ENCODE measurements at places on chromosomes 5 and 9. TPM values are rescaled to one million over a fixed set of nuclear protein-coding genes. Genes with fewer than 3 reads are reported as not detected.
A peak's percentile ranks its signal among the peaks of the same experiment; 100 is the strongest.

Gene FAM221B
- total RNA-seq = not detected

Gene SLC1A1
- total RNA-seq = 19.2 TPM

Gene MAMDC2
- 114 TPM for total RNA-seq

Gene EQTN
- not detected for total RNA-seq

Gene IL33
- 42.1 TPM for total RNA-seq

Gene TLX3
- not detected for total RNA-seq

Gene CCDC171
- total RNA-seq = 45.6 TPM

DNA sequence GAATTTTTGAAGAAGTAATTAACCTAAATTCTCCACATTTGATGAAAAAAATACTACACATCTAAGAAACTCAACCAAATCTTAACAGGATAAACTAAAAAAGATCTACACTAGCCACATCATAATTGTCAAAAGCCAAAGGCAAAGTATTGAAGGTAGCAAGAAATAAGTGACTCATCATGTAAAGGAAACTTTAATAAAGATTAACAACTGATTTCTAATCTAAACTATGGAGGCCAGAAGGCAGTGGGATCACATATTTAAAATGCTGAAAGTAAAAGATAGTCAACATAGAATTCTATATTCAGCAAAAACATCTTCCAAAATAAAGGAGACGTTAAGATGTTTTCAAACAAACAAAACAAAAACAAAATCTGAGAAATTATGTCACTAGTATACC, 2002.9 kb downstream of the MAT2B start:
- H3K36me3 ChIP-seq = no peaks in the 10 kb centered on the region
- no peaks in the 10 kb centered on the region for H3K27me3 ChIP-seq
- no peak overlapping the region for H3K4me3 ChIP-seq
- no peak overlapping the region for H3K27ac ChIP-seq
- H3K4me1 ChIP-seq = no peaks in the 10 kb centered on the region
- no peak for DNase-seq

DNA sequence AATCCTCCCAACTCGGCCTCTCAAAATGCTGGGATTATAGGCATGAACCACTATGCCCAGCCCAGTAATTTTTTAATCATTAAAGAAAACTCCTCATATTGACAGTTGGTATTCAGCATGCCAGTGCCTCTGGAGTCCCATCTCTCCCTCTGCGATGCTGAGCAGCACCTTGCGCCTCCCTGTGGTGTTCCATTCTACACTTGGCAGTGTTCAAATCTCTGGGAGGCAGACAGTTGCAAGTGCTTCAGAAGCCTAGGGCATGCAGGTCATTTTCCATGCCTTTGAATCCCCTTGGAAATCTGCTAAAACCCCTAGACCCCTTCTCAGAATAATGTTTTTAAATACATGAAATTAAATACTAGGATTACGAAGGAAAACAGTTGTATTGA, 41.3 kb downstream of the GARNL3 start:
- H3K27me3 ChIP-seq = no peaks in the 10 kb centered on the region
- no peaks in the 10 kb centered on the region for H3K36me3 ChIP-seq
- no peak for DNase-seq
- H3K4me3 ChIP-seq = no peak overlapping the region
- peaks cover 4% of the 10 kb centered on the region for H3K4me1 ChIP-seq

DNA sequence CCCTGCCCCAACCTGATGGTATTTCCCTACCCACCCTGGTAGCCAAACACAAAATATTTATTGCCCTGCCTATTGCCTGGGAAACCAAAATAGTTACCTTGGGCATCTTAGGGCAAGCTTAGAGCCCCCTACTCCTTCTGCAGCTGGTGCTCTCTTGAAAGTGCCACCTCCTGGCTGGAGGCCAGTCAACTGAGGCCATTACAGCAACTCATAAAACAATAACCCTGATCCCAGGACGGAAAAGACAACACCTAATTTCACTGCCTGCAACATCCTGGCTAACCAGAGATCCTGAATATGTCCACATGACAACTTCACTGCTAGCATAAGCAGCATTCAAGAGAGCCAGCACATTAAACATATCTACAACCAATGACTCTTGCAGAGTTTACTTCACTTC, 38.7 kb downstream of the MTAP start:
- no peak overlapping the region for H3K27ac ChIP-seq
- no peak for DNase-seq
- no peaks in the 10 kb centered on the region for H3K27me3 ChIP-seq
- H3K4me1 ChIP-seq = no peaks in the 10 kb centered on the region

DNA sequence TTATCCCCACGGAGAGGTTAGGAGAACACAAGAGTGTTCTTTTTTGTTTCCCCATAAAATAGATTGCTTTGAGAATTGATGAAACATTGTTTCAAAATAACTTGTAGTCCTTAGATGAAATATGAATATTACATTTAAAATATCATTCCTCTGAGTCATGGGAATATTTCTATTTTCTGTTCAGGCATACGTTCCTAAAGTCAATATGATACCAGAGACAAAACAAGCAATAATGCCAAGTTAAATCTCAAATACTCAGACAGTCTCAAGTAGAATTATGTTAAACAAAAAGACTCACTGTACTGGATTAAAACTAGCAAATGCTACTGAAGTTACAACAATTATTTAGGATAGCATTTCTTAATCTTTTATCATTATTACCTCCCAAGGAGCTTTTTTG, 111.7 kb upstream of the C6 start:
- no peaks in the 10 kb centered on the region for H3K36me3 ChIP-seq
- no peaks in the 10 kb centered on the region for H3K27me3 ChIP-seq
- DNase-seq = no peak
- H3K4me3 ChIP-seq = no peak overlapping the region

- H3K4me3 ChIP-seq = no peak overlapping the region
- no peak for DNase-seq
- H3K27ac ChIP-seq = no peak overlapping the region
- H3K27me3 ChIP-seq = no peaks in the 10 kb centered on the region
- H3K36me3 ChIP-seq = no peaks in the 10 kb centered on the region
These were observed 40.0 kb downstream of the KCTD16 start for GRCh38 chr5:144210655-144211054.

GRCh38 chr5:74301576-74301975, 339.0 kb downstream of the ENC1 start:
- no peak overlapping the region for H3K27ac ChIP-seq
- no peaks in the 10 kb centered on the region for H3K36me3 ChIP-seq
- H3K4me3 ChIP-seq = no peak overlapping the region
- no peak for DNase-seq

GRCh38 chr9:125431741-125432271, 170.2 kb downstream of the GAPVD1 start:
- H3K4me1 ChIP-seq = no peaks in the 10 kb centered on the region
- no peak for DNase-seq
- H3K27ac ChIP-seq = no peak overlapping the region
- no peaks in the 10 kb centered on the region for H3K36me3 ChIP-seq
- no peaks in the 10 kb centered on the region for H3K27me3 ChIP-seq

DNA sequence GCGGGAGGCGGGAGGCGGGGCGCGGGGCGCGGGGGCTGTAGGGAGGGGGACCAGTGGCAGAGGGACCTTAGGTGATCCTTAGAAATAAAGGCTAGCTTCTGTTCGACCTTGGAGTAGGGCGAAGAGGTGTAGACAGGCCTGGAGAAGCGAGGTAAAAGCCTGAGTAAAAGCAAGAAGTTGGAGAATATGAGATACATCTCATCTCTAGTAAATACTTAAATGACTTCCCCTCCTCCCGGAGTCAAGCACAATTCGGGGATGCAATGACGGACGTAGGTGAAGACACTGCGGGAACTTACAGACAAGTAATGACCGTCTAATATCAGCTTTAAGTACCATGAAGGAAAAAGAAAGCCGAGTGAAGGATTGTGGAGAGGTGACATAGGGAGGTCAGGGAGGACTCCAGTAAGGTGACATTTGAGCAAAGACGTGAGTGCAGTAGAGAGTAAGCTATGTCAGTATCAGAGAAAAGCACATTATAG, 466 bp downstream of the SMC2 start:
- no peak for DNase-seq
- H3K4me3 ChIP-seq = peak overlapping the region; percentile 66
- peaks cover 6% of the 10 kb centered on the region for H3K4me1 ChIP-seq
- no peaks in the 10 kb centered on the region for H3K36me3 ChIP-seq

- no peaks in the 10 kb centered on the region for H3K27me3 ChIP-seq
- no peak for DNase-seq
- no peaks in the 10 kb centered on the region for H3K4me1 ChIP-seq
These were observed 81.8 kb downstream of the ARRDC3 start for GRCh38 chr5:91301106-91301846.

DNA sequence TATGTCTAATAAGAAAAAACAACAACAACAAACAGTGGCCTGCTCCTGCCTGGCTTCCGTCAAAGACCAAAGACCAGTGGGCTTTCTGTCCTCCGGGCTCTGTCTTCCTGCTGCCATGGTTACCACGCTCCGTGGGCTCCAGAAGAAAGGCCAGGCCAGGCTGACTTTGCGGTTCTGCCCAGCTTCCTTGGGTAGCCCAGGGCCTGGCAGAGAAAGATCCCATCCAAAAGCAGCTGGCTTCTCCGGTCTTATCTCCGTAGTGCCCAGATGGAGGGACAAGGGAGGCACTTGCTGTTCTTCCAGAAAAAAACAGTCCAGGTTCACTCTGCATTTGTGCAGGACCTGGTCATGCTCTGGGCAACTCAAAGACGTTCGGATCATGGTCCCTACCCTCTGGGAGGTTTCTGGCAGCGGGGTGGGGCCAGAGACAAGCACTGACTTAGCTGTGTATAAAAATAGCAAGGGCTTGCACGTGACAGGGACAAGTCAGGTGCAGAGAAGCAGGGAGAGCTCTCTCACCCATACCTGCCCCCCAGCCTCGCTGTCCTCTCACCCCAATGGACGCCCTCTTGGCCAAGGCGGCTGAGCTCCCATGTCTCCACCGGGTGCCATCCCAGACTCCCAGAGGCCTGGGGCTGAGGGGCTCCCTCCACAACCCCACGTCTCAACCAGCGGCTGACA, 212.2 kb downstream of the C9orf50 start:
- peak overlapping the region; percentile 57 for H3K27ac ChIP-seq
- H3K4me3 ChIP-seq = no peak overlapping the region
- no peaks in the 10 kb centered on the region for H3K36me3 ChIP-seq
- DNase-seq = no peak

DNA sequence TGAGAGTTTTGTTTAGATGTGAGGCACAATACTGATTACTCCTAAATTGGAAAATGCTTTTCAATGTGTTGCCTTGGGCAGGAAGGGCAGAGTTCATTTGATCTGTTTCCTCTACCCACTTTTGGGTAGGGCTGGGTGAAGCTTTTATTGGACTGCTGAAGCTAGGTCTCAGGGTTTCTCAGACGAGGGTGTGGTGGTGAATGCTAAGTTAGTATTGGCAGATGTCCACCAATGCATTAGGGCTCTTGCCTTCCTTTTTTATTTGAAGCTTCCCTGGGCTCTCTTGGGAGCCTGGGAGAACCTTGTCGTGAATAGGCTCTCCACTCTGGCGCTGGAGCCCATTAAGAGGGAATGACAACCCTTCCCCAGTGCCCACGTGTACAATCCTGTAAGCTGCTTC, 23.1 kb downstream of the SPTAN1 start:
- no peak overlapping the region for H3K4me3 ChIP-seq
- H3K27me3 ChIP-seq = no peaks in the 10 kb centered on the region
- H3K27ac ChIP-seq = no peak overlapping the region
- DNase-seq = no peak
- no peaks in the 10 kb centered on the region for H3K4me1 ChIP-seq
- H3K36me3 ChIP-seq = no peaks in the 10 kb centered on the region

DNA sequence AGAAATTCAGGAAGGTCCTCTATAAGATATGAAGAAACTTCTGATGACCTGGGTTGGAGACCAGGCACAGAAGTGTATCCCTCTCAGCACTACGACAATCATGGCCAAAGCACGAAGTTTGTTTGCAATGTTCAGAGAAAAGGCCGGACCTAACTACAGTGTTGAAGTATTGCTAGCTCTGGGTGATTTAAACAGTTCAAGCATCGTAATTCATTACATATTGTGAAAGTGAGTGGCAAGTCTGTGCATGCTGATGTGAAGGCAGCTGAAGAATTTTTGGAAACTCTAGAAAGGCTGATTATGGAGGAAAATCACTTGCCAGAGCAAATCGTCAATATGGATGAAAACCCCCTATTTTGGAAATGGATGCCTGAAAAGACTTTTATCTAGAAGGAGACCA, 67.2 kb upstream of the PANK3 start:
- DNase-seq = no peak
- H3K27ac ChIP-seq = no peak overlapping the region
- no peak overlapping the region for H3K4me3 ChIP-seq
- H3K27me3 ChIP-seq = no peaks in the 10 kb centered on the region
- H3K36me3 ChIP-seq = no peaks in the 10 kb centered on the region
- no peaks in the 10 kb centered on the region for H3K4me1 ChIP-seq

- H3K4me3 ChIP-seq = no peak overlapping the region
- no peak overlapping the region for H3K27ac ChIP-seq
- H3K27me3 ChIP-seq = no peaks in the 10 kb centered on the region
- no peaks in the 10 kb centered on the region for H3K4me1 ChIP-seq
- H3K36me3 ChIP-seq = no peaks in the 10 kb centered on the region
- no peak for DNase-seq
These were observed 165.3 kb upstream of the FBN2 start for GRCh38 chr5:128703322-128703721.

- peak; percentile 72 for DNase-seq
- peak overlapping the region; percentile 97 for H3K27ac ChIP-seq
- H3K4me3 ChIP-seq = peak overlapping the region; percentile 87
- peaks cover 13% of the 10 kb centered on the region for H3K4me1 ChIP-seq
- no peaks in the 10 kb centered on the region for H3K36me3 ChIP-seq
These were observed 2.4 kb downstream of the SMARCA2 start for GRCh38 chr9:2017331-2018161.

DNA sequence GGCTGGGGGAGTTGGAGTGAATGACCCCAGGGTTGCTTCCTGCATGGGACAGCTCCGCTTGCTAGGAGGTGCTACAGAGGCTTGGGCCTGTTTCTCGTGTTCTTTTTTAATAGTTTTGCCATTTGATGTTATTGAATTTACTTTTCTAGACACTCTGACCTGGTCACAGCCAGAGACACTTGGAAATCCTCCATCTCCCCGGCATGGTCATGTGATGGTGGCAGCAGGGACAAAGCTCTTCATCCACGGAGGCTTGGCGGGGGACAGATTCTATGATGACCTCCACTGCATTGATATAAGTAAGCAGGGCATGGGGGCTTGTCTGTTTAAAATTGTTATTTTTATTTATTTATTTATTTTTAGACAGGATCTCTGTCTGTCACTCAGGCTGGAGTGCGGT, 13.4 kb downstream of the HSPA5 start:
- DNase-seq = no peak
- no peak overlapping the region for H3K4me3 ChIP-seq
- H3K27ac ChIP-seq = no peak overlapping the region
- H3K36me3 ChIP-seq = no peaks in the 10 kb centered on the region
- no peaks in the 10 kb centered on the region for H3K4me1 ChIP-seq
- no peaks in the 10 kb centered on the region for H3K27me3 ChIP-seq

GRCh38 chr9:102244916-102245315, 506.5 kb upstream of the GRIN3A start:
- no peak overlapping the region for H3K4me3 ChIP-seq
- no peak for DNase-seq
- H3K36me3 ChIP-seq = no peaks in the 10 kb centered on the region
- no peaks in the 10 kb centered on the region for H3K4me1 ChIP-seq
- H3K27ac ChIP-seq = no peak overlapping the region
- no peaks in the 10 kb centered on the region for H3K27me3 ChIP-seq

GRCh38 chr9:113299800-113300292, 3.3 kb downstream of the RNF183 start:
- H3K27ac ChIP-seq = no peak overlapping the region
- H3K36me3 ChIP-seq = no peaks in the 10 kb centered on the region
- DNase-seq = no peak

- no peaks in the 10 kb centered on the region for H3K36me3 ChIP-seq
- H3K4me1 ChIP-seq = no peaks in the 10 kb centered on the region
- no peak overlapping the region for H3K27ac ChIP-seq
- no peak for DNase-seq
- H3K4me3 ChIP-seq = no peak overlapping the region
- no peaks in the 10 kb centered on the region for H3K27me3 ChIP-seq
These were observed 436.7 kb downstream of the ZSWIM6 start for GRCh38 chr5:61768692-61769281.
